ENCODE measurements at places on chromosomes 12 and 14. TPM values are rescaled to one million over a fixed set of nuclear protein-coding genes. Genes with fewer than 3 reads are reported as not detected.

Gene LIN7A
- total RNA-seq = not detected

Gene LRP6
- 23.0 TPM for total RNA-seq

Gene FMNL3
- 2.2 TPM for total RNA-seq

Gene THAP2
- 2.6 TPM for total RNA-seq

Gene RNASE7
- total RNA-seq = 12.1 TPM

Gene KRT3
- 0.13 TPM for total RNA-seq

Gene MYF5
- not detected for total RNA-seq

Gene GSC
- not detected for total RNA-seq

Gene TROAP
- total RNA-seq = 5.2 TPM

Gene SLC17A8
- total RNA-seq = not detected

Gene PAPLN
- 6.0 TPM for total RNA-seq

Gene JAG2
- total RNA-seq = 45.3 TPM

Gene ERBB3
- 21.1 TPM for total RNA-seq

Gene TBC1D30
- total RNA-seq = 2.6 TPM

Gene MANSC4
- total RNA-seq = not detected

Gene NOXRED1
- 0.51 TPM for total RNA-seq

Gene CMA1
- total RNA-seq = not detected

Gene CCDC175
- not detected for total RNA-seq

Gene KRT80
- total RNA-seq = 14.7 TPM

- DNase-seq = peak; percentile 30
Measured at GRCh38 chr14:69473260-69473659, 11.3 kb upstream of the PLEKHD1 start.

GRCh38 chr12:24404086-24404815 lies 454.8 kb upstream of the SOX5 start:
- no peak for DNase-seq

DNA sequence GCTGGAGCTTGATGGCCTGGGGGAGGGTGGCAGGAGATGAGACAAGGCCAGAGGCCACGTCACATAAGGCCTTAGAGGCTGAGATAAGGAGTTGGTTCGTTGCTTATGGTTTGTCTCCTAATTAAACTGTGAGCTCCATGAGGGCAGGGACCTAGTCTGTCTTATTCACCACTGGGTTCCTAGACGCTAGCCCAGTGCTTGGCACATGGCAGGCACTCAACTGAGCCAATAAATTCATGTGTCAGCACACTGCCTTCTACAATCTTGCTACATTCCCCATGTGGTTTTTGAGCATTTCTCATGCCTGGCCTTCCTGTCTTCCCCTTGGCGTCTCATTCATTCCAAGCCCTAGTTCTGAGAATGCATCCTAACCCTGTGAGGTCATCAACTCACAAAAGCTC lies 92.5 kb upstream of the MED13L start:
- no peak for DNase-seq

GRCh38 chr14:99874306-99874705 lies 81.1 kb downstream of the EML1 start:
- no peak for DNase-seq

DNA sequence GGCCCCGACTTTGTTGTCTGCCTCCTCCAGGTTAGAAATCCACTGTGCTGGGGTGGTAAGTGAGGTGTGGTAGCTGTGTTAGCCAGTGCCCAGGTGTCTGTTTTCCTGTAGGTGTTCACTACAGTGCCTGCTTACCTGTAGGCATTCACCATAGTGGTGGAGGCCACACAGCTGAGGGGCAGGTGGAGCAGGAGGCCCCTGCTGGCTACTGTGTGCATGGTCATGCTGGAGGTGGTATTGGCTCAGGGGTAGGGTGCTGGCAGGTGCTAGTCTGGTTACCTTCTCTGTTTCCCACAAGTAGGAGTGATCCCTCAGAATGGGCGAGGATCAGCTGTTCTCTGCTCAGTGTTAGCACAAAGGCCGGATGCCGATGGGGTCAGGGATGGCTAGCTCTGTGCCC lies 217.3 kb downstream of the SYT10 start:
- no peak for DNase-seq

- no peak for DNase-seq
Measured at GRCh38 chr14:54348923-54349620, 47.7 kb upstream of the CDKN3 start.

GRCh38 chr12:7090222-7090998 lies 1.8 kb downstream of the C1R start:
- DNase-seq = peak; percentile 38

- DNase-seq = no peak
Measured at GRCh38 chr14:68507544-68508081, 285.3 kb downstream of the ZFP36L1 start.

- DNase-seq = peak; percentile 59
Measured at GRCh38 chr12:91877456-91878235, 268.0 kb downstream of the BTG1 start.

DNA sequence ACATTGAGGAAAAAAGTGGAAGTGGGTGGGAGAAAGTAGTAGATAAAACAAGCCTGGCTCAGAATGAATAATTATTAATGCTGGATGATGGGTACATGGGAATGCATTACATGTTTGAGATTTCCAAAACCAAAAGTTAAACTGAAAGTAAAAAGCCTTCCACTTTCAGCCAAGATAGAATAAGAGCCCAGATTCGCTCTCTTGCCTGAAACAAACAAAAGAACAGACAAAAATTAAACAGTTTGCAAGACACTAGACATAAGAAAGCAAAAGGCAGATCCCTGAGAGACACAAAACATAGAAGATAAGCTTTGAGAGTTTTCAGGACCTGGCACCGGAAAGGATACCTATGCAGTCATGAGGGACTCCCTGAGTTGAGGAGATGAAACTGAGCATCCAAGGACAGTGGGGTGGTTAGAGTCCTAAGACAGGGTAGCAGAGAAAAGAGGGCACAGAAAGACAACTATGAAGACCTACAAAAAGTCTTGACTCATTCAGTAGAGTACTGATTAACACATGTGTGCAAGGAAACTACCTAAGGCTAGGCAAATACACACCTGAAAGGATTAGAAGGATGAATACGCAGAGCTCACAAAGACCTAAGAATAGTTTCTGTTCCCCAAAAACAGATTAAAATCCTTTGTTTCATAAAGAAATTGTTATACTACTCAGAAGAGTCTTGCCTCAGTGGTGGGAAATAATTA lies 54.1 kb downstream of the CEP83 start:
- DNase-seq = no peak

- DNase-seq = no peak
Measured at GRCh38 chr14:101116065-101116464, 212.5 kb upstream of the RTL1 start.

- DNase-seq = no peak
Measured at GRCh38 chr14:69594846-69595245, 16.6 kb upstream of the SUSD6 start.

DNA sequence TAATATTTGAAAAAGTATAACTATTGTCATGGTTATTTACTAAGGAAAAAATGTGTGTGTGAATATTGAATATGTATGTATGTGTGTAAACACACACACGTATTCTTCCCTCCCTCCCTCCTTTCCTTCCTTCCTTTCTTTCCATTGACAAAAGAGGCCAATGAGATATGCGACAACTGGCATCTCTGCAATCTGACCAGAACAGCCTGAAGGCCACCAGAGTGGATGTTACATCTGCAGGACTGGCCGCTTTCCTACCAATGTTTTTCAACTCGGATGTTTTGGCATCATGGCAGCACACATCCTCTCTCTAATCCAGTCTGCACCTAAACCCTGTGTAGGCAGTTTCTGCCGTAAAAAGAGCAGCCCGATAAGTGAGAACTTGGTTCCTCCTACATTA lies 20.7 kb downstream of the HOXC4 start:
- no peak for DNase-seq

DNA sequence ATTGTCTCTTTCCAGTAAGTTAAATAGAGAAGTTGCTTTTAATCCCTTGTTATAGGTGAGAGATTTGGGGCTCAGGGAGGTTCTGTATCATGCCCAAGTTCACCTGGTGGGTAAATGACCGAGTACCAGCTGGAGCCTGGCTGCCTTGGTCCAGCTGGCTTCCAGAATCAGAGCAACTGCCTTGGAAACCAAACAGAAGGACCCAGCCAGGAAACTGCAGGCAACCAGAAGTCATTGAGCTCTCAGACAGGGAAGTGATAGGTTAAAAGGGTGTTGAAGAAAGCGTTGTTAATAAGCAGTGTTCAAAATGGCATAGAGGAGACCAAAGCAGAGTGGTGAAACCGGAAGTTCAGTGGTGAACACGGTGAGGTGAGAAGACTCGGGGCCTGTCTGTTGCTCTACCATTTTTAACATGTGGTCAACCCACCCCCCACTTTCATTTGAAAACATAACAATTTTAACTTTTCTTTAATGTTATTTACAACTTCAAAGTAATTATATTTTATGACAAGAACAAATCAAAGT lies 54.9 kb downstream of the PLEKHG7 start:
- no peak for DNase-seq

- peak; percentile 95 for DNase-seq
Measured at GRCh38 chr12:64088431-64089349, 133.4 kb downstream of the KICS2 start.

DNA sequence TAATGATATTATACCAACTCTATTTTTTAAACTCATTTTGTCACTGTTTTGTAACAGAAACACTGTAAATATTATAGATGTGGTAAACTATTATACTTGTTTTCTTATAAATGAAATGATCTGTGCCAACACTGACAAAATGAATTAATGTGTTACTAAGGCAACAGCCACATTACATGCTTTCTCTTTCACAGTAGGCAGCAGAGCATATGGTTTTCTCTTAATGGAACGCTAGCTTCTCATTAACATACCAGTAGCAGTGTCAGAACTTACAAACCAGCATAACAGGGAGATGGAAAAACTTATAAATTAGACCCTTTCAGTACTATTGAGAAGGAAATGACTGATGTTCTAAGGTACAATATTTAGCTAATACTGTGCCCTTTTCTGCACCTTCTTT lies 398.8 kb downstream of the PRKD1 start:
- no peak for DNase-seq

DNA sequence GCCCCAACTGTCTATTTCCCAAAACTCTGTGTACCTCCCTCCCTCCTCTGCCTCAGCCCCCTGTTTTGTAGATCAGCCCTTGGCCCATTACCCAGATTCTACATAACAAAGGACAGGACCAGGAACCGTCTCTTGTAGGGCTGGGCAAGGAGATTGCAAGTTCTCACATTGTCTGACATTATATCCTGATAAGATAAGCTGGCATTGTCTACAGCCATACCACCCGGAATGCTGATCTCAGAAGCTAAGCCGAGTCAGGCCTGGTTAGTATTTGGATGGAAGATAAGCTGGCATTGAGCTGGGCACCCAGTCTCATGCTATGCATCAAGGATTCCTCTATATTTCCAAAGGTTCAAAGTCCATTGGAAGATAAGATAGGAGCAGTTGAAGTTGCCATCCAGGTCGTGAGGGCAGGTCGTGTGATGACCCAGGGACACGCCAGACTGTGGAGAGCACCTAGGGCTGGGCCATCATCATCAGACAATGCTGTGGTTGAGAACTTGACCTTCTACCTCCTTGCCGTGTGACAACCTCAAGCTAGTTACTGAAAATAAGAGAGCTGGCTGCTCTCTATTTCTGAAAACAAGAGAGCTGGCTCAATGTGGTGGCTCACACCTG lies 29.5 kb downstream of the PHETA1 start:
- DNase-seq = no peak

- DNase-seq = no peak
Measured at GRCh38 chr12:58563621-58564020, 356.7 kb downstream of the LRIG3 start.

DNA sequence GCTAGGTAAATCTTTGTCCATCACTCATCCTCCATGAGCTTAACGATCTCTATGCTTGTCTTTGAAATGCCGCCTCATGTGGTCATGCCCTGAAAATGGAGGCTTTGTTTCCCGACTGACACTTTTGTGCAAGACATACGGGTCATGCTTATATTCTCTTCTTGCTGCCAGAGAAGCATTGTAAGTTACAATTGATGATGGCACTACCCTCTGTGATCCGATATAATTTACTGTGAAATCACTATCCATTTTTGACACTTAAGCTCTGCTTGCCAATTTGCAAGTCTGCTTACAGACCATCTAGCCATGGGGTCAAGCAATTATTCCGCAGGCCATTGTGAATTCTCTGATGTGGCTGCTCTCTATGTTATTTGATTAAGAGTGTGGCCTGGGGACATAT lies 650.0 kb downstream of the FLRT2 start:
- no peak for DNase-seq

DNA sequence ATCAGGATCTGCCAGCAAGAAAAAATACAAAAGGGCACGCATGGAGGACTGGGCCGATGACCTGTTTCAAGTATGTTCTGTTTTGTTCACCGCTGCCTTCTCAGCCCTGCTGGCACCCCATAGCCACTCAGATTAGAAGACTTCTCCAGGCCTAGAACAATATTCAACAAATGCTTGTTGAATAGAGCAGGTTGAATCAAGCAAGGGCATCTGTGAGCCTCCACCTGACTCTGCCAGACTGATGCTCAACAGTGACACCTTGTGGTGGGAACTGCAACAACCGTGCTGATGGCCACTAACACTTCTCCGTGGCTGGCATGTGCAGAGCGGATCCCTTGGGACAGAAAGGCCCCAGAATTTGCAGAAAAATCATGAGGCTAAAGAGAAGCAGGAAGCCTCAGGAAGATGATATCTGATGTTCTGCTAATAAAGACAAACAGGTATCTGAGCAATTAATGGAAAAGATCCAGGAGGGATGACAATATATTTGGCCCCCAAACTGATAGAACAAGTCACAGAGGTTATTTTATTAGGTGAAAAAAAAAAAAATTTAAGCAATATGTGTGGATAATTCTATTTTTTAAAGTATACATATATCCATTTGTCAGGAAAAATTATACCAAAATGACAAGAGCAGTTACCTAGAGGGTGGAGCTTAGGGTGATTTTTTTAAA lies 114.3 kb downstream of the KSR2 start:
- DNase-seq = peak; percentile 38

GRCh38 chr12:57456737-57457490 lies 1.8 kb downstream of the INHBE start:
- DNase-seq = no peak

GRCh38 chr12:116372815-116373214 lies 95.3 kb upstream of the MED13L start:
- DNase-seq = no peak

DNA sequence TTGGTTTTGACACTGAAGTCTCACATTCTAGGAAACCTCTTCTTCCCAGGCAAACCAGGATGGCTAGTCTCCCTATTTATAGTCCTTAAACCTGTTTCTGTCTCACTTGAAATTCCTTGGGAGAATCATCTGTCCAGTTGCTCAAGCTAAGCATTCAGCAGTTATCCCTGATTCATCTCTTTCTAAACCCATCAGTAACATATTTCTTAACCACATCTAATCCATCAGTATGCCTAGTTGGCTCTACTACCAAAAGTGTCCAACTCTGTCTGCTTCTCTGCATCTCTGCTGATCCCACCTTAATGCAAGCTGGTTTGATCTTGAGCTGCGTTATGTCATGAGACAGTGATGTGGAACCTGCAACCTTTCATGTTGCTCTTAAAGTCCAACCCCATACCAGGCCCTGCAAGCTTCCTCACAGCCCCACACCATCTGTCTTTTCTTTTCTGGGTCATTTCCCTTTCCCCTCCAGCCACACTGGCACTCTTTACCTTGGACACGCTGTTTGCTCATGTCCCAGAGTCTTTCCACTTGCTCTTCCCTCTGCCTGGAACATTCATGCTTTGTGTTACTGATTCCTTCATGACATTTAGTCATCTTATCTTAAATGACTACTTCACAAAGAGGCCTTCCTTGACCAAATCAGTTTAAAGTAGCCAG lies 380.8 kb upstream of the RGS6 start:
- peak; percentile 30 for DNase-seq
